ENCODE measurements at places on chromosomes 6 and 20. TPM values are rescaled to one million over a fixed set of nuclear protein-coding genes. Genes with fewer than 3 reads are reported as not detected.

The SIRPD gene
- polyA plus RNA-seq, result not detected

The POPDC3 gene
- 0.25 TPM for polyA plus RNA-seq

The ANKEF1 gene
- polyA plus RNA-seq, result 8.0 TPM

The RAET1L gene
- not detected for polyA plus RNA-seq

The FAXC gene
- 5.9 TPM for polyA plus RNA-seq

The ARMH2 gene
- polyA plus RNA-seq, result not detected

The CYP39A1 gene
- polyA plus RNA-seq, result 8.2 TPM

The E2F1 gene
- polyA plus RNA-seq, result 14.9 TPM

The EPHA7 gene
- 38.6 TPM for polyA plus RNA-seq

The EIF2S2 gene
- polyA plus RNA-seq, result 54.3 TPM

The BHLHE23 gene
- not detected for polyA plus RNA-seq

The IL20RA gene
- 1.4 TPM for polyA plus RNA-seq

The BMP7 gene
- polyA plus RNA-seq, result 99.0 TPM

The SLC52A3 gene
- polyA plus RNA-seq, result 4.8 TPM

The SLC17A9 gene
- polyA plus RNA-seq, result 1.4 TPM

The LTA gene
- polyA plus RNA-seq, result 0.39 TPM

The TMEM74B gene
- polyA plus RNA-seq, result 5.0 TPM

The PAX1 gene
- 0.21 TPM for polyA plus RNA-seq

The TFAP2A gene
- polyA plus RNA-seq, result 24.1 TPM

The SPATA2 gene
- polyA plus RNA-seq, result 8.8 TPM

Measured in left renal cortex interstitium (tissue), 4 donors.